ENCODE measurements at places on chromosomes 2 and 18.

DNA sequence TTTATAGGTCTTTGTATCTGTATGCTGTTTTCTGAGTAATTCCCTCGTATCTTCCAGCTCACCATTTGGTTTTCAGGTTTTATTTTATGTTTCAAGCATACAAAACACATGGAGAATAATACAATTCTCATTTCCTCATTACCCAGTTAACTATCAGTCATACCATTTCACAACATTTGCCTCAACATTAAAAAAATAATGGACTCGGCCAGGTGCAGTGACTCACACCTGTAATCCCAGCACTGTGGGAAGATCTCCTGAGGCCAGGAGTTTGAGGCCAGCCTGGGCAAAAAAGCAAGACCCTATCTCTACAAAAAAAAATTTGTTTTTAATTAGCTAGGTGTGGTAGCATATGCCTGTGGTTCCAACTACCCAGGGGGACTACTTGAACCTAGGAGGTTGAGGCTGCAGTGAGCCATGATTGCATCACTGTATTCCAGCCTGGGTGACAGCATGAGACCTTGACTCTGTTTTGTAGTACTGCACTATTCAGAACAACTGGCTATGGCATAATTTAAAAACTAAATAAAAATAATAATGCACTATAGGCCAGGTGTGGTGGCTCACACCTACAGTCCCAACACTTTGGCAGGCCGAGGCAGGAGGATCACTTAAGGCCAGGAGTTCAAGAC, 20.3 kb downstream of the NPC1 start:
- no peak for DNase-seq

- DNase-seq, result no peak
Measured at GRCh38 chr2:182652326-182652725, 63.7 kb upstream of the DNAJC10 start.

- no peak for DNase-seq
Measured at GRCh38 chr18:73768043-73768442, 379.6 kb downstream of the FBXO15 start.

DNA sequence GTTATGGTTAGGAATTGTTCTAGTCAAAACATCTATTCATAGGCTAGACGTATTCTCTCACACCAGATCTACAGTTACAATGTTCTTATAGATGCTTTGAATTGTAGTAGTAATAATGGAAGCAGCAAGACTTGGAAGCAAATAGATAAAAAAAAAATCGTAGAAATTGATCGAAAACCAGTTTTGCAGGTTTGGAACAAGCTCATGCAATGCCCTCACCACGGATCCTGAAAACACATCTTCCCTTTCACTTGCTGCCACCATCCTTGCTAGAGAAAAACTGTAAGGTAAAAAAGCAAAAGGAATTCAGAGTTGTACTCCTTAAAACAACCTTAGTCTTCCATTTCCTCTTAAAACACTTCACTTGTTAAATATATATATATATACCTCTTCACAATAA, 4.4 kb downstream of the SULT1C4 start:
- no peak for DNase-seq

DNA sequence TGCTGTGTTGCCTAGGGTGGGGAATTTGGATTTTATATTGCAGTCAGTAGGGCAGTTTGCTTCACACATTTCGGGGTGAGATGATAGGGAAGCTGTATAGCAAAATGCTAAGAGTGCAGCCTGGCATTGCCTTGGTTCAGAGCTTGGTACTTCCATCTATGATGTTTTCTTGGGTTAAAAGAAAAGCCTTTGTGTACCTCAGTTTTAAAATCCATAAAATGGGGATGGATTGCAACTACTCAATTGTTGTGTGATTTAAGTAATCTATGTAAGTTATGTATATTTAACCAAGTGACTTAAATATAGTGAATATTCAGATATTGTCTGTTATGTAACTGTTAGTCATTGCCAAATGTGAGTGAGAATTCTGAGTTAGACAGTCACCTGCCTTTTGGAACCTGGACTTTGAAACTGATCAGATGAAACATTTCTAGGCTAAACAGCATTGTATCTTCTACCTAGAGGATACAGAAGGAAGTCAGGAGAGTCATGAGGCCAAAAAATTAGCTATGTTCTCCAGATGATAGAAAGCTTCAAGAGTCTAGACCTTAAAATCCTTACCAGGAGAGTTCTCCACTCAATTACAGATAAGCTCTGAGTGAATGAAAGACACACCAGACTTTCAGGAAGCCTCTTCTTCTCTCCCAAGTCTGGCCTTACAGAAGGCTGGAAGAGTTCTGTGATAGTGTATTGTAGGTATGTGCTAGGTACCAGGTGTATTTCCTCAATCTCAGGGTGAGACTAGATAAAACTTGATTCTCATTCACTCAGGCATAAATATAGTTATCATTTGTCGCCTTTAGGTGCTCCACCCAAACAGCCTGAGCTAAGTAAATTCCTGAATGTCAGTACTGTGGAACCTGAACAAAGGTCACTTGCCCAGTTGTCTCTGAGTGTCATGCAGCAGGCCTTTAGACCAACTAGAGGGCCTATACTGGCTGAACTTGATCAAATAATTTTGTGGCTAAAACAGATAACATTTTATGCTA, 7.5 kb downstream of the RIOK3 start:
- no peak for DNase-seq

GRCh38 chr2:3823748-3824147, 120.4 kb downstream of the DCDC2C start:
- no peak for DNase-seq

- DNase-seq, result no peak
Measured at GRCh38 chr2:207464007-207464406, 65.8 kb upstream of the CREB1 start.

DNA sequence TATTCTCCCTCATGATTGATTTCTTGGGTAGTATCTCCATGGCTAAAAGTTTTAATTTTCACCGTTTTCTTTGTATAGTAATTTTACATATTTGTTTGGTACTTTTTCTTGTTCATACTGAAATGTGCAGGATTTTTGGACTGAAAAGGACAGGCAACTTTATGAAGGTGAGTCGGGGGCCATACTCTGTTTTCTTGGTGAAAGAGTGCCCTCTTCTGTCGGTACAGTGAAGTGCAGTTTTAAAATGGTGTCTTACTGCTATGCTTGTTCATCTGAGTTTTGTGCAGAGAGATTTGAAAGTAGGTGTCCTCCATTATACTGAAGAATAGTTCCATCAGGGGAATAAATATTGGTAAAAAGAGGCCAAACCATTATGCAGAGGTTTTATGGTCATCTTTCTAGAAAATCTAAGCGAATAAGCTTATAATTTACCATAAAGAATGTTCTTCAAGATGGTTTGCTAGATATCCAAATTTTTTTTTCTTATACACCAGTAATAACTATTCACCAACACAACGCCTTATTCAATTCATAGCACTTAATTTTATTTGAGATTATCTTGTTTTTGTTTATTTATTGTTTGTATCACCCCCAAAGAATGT, 8.7 kb upstream of the SERPINB13 start:
- no peak for DNase-seq

GRCh38 chr2:204452464-204453023, 92.7 kb upstream of the PARD3B start:
- no peak for DNase-seq

- DNase-seq, result no peak
Measured at GRCh38 chr18:24272229-24272525, 125.4 kb downstream of the OSBPL1A start.

DNA sequence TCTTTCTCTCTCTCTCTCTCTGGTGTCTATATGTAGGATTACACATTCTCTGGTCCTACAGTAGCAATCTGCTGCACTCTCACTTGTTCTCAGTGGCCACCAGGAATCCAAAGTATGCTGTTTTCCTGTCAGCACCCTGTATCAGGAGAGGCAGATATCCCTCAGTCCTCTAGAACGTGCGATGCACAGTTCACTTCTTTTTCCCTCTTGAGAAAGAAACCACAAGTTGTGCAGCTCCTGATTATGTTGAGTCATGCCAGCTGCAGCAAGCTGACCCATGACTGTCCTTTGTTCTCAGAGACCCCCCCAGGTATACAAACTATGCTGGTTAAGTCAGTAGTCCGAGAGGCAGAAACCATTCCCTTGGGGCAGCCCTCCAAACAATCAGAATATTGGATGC, 54.6 kb downstream of the LANCL1 start:
- no peak for DNase-seq

DNA sequence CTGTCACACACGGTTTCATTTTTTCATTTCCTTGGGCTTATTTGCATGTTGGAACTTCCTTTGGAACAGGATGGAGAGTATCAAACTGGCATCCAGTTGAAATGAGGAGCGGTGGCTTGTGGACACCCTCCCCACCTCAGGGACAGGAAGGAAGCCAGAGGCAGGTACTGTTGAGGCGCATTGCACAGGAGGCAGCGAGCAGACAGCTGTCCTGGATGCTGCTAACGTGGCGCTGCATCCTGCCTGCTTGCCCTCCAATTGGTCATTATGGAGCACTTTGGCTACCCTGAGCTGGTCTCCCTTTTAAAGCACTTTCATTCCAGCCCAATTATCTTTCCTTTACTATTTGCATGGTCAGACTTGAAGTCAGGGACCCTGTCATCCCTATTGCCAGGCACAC, 80.7 kb upstream of the ITGA4 start:
- DNase-seq, result no peak

GRCh38 chr2:61582165-61582564, 44.0 kb upstream of the XPO1 start:
- DNase-seq, result no peak

- DNase-seq, result no peak
Measured at GRCh38 chr2:60400462-60401246, 152.8 kb downstream of the BCL11A start.

GRCh38 chr2:224041554-224041953, 2.5 kb upstream of the SERPINE2 start:
- DNase-seq, result no peak

DNA sequence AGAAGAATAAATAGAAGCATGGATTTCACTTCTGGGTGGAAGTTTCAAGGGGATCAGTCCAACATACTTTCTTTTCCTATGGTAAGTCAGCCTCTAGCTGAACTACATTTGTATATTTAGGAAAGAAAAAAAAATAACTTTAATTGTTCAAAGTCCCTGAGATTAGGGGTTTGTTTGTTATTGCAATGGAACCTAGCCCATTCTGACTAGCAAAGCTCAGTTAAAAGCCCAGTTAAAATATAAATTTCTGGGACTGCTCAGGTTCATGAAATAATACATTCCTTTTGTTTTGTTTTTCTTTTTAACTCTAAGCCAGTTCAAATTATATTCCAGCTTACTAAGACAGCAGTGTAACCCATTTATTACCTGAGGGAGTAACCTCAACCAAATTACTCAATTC, 2069.6 kb upstream of the CELF4 start:
- no peak for DNase-seq

- DNase-seq, result no peak
Measured at GRCh38 chr2:102283996-102284395, 27.4 kb upstream of the IL1RL1 start.

- DNase-seq, result no peak
Measured at GRCh38 chr2:21317131-21317530, 193.4 kb downstream of the TDRD15 start.

DNA sequence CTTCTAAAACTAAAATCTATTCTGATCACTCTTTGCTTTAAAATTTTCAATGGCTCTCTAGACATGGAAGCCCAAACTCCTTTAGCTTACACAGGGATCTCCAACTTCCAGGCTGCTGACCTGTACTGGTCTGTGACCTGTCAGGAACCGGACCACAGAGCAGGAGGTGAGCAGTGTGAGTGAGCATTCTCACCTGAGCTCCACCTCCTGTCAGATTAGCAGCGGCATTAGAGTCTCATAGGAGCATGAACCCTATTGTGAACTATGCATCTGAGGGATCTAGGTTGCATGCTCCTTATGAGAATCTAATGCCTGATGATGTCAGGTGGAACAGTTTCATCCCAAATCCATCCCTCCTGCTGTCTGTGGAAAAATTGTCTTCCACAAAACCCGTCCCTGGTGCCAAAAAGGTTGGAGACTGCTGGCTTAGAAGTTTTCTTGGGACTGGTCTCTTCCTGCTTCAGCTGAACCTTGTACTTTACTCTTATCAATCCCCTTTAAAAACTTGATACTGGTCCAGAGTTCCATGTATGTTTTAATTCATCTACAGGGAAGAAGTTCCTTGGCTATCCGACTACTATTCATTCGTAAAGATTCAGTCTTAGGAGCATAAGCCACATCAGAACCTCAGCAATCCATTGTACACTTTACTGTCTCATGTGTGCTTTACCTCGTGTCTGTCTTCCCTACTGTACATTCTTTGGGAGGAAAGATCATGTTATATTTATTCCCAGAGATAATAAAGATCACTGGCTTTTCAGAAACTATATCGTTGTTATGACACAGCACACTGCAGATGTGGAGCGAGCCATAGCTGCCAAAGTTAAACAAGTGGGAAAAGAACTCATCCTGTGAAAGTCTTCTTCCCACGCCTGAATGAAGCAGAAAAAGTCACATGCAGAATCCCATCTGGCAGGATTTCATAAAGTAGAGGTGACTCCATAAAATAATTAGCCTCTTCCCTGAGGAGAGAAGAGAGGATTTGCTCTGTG, 183.8 kb downstream of the LRATD1 start:
- DNase-seq, result no peak

DNA sequence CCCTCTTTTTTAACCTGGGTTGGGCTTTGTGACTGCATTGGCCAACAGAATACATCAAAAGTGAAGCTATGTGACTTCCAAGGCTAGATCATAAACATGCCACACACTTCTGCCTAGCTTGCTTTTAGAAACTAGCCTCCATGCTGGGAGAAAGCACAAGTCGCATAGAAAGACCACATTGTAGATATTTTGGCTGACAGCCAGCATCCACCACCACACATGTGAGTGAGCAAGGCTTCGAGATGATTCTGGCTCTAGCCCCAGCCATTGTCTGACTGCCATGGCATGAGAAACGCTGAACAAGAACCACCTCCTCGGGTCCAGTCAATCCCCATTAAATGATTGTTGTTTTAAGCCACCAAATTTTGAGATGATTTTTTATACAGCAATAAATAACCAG, 66.8 kb upstream of the STPG4 start:
- no peak for DNase-seq

All from stimulated activated CD4-positive, alpha-beta T cell treated with anti-CD3 and anti-CD28 coated beads, Interleukin-1b, Interleukin-23, amount 100 ng/mL, for 1 hour (primary cell).